ENCODE measurements at places on chromosomes 3 and 15.
A peak's percentile ranks its signal among the peaks of the same experiment; 100 is the strongest.

DNA sequence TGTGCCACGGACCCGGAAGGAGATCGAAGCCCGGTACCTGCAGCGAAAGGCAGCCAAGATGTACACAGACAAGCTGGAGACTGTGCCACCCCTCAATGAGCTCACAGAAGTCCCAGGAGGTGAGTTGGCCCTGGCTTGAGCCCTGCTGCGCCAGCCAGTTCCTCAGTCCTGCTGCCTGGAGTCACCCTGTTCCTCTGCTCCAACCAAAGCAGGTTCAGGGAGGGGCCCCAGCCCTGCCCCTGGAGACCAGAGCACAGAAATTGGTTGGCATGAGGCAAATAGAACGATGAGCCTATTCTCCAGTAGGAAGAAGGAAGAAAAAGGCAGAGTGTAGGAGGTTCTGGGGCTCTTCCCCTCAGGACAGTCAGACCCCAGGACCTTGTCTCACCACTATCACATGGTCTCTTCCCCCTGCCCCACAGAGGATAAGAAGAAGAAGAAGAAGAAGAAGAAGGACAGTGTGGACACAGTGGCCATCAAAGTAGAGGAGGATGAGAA is 8.0 kb downstream of the TMIE start:
- no peak overlapping the region for H3K27ac ChIP-seq
- no peaks in the 10 kb centered on the region for H3K4me1 ChIP-seq
- no peaks in the 10 kb centered on the region for H3K27me3 ChIP-seq

DNA sequence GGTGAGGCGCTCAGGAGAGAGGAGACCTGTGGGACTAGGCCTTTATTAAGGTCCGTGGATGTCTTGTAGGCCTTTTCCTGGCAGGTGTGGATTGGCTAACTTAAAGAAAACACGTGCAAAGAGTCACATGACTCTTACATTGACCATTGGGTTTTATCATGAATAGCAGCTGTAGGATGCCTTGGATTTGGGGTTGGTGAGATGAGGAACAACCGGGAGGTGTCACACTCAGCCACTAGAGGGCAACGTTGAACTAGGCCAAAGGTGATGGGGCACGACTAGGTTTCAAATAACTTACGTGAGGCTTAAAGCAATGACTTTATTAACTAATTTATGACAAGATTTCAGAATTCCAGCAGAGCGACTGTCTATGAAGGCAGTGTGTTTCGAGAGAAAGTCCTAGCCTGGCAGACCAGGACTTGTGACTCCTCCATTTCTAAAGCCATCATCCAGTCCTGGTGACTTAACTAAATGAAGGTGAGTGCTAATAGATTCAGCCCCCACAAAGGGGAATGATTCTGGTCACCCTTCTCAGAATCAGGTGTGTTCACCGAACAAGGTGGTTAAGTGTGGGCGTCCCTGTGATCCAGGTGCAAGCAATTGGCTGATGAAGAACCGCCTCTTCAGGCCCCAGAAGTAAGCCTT is 345.6 kb downstream of the MCTP2 start:
- DNase-seq: no peak
- H3K27me3 ChIP-seq: no peaks in the 10 kb centered on the region
- no peaks in the 10 kb centered on the region for H3K4me1 ChIP-seq
- H3K27ac ChIP-seq: no peak overlapping the region
- no peak overlapping the region for H3K4me3 ChIP-seq
- H3K36me3 ChIP-seq: no peaks in the 10 kb centered on the region

GRCh38 chr15:48717458-48717857 is 71.9 kb upstream of the FBN1 start:
- no peaks in the 10 kb centered on the region for H3K27me3 ChIP-seq
- H3K4me1 ChIP-seq: peaks cover 4% of the 10 kb centered on the region
- no peak overlapping the region for H3K27ac ChIP-seq
- no peak for DNase-seq
- no peak overlapping the region for H3K4me3 ChIP-seq

DNA sequence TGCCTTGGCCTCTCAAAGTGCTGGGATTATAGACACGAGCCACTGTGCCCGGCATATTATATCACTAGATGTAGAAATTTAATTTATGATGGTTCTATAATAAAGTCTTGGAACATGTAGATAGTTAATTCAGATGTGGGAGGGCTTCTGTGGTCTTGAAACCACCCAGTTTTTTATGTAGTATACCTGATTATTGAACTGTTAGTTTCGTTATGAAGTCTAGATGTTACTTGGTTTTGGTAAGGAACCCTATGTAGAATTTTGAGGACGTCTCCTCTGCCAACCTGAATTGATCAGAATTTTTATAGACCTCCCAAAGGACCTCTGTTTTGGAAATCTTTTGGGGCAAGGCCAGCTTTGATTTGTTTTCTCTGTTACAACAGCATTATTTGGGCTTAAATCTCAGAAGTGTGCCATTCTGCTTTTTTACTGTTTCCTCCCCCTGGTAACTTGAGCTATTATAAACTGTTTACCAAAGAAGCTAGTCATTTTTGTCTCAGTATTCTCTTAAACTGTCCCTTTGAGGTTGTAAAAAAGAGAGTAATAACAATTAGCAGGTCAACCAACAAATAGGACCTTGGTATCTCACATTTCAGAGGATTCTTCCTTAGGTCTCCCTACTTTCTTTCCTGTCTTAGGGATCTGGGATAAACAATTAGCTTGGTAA is 20.8 kb downstream of the AKAP13 start:
- H3K27ac ChIP-seq: no peak overlapping the region
- H3K4me3 ChIP-seq: no peak overlapping the region

DNA sequence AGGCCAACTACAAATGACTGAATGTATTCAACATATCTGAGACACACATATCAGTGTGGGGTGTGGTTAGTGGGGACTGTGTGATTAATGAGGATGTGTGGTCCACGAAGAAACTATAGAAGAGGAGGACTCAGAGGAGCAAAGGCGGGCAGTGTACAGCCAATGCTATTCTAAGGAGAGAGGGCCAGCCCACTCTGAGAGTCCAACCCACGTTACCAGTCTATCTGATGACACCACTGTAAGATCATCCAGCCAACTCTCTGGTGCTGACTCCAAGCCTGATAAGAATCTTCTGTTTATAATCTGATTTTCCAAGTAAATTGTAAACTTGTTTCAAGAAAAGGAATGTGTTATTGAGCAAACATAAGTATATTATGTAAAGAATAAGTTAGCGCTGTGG is 47.2 kb downstream of the MCF2L2 start:
- DNase-seq: no peak
- H3K27me3 ChIP-seq: no peaks in the 10 kb centered on the region
- no peaks in the 10 kb centered on the region for H3K36me3 ChIP-seq
- H3K27ac ChIP-seq: peak overlapping the region; percentile 38

- H3K36me3 ChIP-seq: no peaks in the 10 kb centered on the region
- no peak overlapping the region for H3K4me3 ChIP-seq
- DNase-seq: no peak
- no peaks in the 10 kb centered on the region for H3K27me3 ChIP-seq
- peaks cover 3% of the 10 kb centered on the region for H3K4me1 ChIP-seq
Measured at GRCh38 chr3:27561576-27561975, 77.4 kb upstream of the SLC4A7 start.

Data from lower lobe of right lung (tissue), 2 donors.